ENCODE measurements at places on chromosomes 5 and 9. TPM values are rescaled to one million over a fixed set of nuclear protein-coding genes. Genes with fewer than 3 reads are reported as not detected.

- no peak for DNase-seq
Observed at GRCh38 chr9:126043681-126044080, 282.9 kb upstream of the MVB12B start.

DNA sequence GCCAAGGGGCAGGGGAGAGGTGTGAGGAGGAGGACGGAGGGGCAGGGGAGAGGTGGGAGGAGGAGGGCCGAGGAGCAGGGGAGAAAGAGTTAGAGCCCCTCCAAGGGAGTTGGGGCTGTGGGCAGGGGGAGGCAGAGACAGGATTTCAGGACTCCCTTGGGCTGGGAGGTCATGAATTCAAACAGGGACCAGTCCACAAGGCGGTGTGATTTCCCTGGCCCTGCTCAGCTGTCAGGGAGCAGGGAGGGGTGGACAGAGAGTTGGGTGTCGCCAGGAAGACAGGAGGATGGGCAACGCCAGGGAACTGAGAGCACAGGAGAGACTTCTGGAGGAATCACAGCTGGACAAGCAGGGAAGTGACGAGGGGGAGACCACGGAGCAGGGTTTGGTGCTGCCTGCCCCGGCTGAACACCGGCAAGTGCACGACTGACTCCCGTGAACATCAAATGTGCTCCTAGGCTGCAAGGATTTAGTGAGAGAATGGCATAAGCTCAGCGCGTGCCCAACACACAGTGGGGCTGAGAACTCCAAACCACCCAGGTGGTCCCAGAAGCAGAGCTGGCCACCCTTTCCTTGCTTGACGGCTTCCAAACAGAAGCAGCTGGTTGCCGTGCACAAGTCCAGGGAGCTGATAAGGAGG lies 17.8 kb upstream of the OLFM1 start:
- no peak for DNase-seq

DNA sequence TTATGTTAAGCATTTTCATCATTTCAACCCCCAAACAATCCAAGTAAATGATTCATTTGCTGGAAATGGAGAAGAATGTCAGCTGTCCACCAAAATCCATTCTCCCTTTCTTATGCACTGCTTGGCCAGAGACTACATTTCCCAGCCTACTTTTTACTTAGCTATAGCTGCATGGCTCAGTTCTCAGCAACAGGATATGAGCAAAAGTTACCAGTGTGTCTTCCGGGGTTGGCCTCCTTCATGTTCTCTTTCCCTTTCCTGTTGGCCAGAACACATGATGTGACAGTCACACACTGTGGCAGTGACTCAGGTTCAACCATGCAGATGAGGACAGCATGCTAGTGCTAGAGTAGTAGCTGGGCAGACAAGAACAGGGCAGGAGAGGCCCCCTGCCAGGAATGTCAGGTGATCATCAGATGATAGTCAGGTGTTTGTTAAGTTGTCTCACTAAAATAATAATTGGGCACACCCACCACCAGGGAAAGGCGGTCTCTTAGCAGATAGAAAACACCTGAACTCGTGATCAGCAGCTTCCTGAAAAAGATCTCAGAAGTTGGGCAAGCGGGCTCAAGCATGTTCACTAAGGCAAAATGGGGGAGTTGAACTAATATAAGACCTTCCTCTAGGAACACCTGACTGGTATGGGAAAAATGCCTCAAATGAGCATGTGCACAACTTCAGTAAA lies 12.2 kb downstream of the GPR150 start:
- no peak for DNase-seq

Gene CCNO
- 4.7 TPM for total RNA-seq

Gene CKS2
- total RNA-seq = 138 TPM
